ENCODE measurements at places on chromosomes 1 and 21.

DNA sequence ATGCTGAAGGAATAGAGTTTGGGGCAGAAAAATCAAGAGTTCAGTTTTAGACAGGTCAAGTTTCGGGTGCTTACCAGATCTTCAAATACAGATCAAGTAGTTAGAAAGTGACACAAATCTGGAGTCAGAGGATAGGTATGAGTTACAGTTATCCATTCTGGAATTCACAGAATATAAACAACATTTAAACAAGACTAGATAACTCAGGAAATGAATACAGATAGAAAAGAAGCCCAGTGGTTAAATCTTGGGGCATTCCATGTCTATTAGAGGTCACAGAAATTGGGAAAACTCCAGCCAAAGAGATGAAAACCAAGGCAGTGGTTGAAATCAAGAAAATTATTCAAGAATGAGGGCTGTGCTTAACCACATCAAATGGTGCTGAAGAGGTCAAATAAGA is 187.0 kb upstream of the HP1BP3 start:
- no peak for DNase-seq

- no peak for DNase-seq
Observed at GRCh38 chr21:8993284-8993942, 1528.0 kb upstream of the TPTE start.

DNA sequence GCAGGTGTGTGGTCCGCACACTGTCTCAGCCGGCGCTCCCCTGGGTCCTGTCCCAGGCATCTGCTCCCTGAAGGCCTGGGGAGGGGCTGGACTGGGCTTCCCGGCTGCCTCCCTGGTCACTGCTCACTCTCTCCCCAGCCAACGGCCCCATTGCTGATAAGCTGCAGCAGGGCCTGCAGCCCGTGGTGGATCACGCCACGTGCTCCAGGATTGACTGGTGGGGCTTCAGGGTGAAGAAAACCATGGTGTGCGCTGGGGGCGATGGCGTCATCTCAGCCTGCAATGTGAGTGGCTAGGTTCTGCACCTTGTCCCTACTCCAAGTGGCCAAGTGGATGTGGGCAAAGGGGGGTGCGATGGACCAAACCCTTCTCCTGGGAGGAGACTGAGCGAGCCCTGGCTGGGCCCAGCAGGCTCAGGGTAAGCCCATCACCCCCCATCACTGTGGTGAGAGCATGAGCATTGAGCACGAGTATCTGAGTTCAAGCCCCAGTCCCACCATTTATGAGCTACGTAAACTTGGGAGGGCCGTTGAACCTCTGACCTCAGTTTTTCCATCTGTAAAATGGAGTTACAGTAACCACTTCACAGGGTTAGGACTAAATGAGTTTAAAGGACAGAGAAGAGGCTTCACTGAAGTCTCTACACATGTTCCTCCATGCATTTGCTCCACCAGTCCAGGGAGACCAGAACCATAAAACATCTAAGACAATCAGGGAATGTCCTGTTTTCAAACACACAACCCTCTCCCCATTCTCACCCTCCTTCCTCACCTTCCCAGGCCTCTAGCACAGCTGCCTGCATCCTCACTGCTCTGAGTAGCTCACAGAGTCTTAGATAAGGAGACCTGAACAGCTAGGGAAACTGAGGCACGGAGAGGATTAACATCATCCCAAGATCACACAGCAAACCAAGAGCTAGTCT is 6.5 kb downstream of the CTRC start:
- no peak for DNase-seq

GRCh38 chr1:30968220-30968971 is 59.8 kb upstream of the SDC3 start:
- no peak for DNase-seq

DNA sequence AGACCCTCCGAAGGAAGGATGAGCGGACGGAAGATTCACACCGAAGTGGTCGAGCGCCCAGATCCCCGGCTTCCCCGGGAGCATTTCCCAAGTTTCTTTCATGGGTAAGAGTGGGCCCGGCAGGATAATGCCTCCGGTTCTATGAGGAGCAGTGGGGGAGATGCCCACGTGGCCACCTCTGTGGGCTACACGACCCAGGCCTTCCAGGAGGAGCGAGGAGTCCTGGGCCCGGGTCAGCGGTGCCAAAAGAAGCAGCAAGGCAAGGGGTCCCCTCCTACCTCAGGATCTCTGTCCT is 7.9 kb upstream of the NBPF11 start:
- no peak for DNase-seq

GRCh38 chr1:65514041-65514440 is 93.6 kb downstream of the LEPR start:
- no peak for DNase-seq

DNA sequence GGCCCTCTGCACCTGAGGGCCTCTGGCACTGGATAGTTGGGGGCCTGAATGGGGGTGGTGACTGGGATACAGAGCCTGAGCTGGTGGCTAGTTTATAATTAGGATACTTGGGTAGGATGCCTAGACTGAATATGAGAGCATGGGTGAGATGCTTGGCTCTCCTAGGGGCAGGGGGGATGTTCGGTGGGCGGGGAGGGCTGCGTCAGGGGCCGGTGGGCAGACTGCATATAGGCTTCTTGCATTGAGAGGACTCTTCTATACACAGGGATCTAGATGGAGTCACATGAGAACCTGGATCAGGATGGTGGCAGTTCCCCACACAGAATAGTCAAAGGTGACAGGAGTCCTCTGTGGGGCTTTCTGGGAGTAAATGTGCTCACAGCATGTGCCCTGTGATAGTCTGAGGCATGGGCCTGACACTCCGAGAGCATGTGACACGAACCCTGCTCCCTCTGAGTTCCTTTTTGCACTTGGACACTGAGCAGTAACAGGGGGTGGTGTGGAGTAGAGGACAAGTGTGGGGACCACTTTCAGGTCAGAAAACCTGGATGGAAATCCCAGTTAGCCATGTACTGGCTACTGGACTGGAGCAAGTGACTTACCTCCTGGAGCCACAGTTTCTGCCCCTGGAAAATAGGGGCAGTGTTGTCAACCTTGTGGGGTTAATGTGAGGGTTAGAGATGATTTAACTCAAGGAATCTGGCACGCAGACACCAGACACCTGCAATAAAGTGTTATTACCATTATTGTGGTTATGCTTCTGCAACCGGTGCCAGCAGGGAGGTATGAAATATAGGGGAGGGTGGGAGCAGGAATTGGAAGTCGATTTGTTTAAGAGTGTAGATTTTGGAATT is 2.2 kb downstream of the MAP7D1 start:
- no peak for DNase-seq

DNA sequence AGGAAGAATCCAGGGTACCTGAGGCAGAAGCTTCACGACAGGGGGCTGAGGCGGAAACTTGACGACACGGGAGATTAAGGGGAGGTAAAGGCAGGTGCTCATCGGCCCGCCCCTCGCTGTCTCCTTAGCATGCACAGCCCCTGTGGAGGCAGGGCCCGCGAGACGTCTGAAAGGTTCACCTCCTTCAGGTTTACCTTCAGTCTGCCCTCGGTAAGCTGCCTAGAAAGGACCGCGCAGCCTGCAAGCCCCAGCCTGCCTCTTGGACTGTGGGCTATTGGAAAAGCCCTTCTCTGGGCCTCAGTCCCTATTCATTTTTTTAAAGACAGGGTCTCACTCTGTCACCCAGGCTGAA is 28.5 kb downstream of the KNCN start:
- no peak for DNase-seq

All from HEK293T (cell line).